ENCODE measurements at places on chromosomes 7 and 10.
A peak's percentile ranks its signal among the peaks of the same experiment; 100 is the strongest.

GRCh38 chr10:129759214-129760002 lies 204.7 kb downstream of the EBF3 start:
- no peak for DNase-seq

GRCh38 chr7:25565949-25566348 lies 337.7 kb upstream of the NPVF start:
- DNase-seq = peak; percentile 71

DNA sequence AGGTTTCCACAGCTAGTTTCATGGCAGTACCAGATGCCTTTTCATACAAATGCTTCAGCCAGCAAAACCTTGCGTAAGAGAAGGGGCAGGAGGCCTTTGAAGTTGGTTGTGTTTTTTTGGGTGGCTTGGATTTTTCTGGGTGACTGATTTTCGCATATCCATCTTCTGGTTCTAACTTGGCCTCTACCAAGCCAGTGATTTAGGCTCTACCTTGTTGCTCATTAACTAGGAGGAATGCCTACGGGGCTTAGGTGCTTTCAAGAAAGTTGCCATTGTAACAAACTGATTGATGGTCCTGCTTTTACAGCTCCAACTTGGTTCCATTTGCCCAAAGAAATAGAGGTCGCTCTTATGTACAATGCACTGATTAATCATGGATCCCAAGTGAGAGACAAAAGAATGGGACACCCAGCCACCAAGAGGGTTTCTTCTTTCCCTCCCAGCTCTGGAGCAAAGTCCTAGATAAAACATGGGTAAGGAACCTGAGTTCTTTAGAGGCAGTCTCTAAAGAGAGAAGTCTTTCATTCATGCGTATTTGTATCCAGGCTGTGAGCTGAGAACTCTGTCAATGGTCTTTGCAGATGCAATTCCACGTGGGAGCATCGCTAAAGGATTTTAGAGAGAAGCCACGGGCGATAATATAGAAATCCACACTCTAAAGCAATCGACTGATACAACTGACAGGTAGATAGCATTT lies 92.1 kb upstream of the FGFR2 start:
- DNase-seq = no peak

- DNase-seq = no peak
These were observed 17.2 kb downstream of the SFR1 start for GRCh38 chr10:104139221-104139620.

- no peak for DNase-seq
These were observed 121.5 kb upstream of the ZNF716 start for GRCh38 chr7:57328457-57328856.

DNA sequence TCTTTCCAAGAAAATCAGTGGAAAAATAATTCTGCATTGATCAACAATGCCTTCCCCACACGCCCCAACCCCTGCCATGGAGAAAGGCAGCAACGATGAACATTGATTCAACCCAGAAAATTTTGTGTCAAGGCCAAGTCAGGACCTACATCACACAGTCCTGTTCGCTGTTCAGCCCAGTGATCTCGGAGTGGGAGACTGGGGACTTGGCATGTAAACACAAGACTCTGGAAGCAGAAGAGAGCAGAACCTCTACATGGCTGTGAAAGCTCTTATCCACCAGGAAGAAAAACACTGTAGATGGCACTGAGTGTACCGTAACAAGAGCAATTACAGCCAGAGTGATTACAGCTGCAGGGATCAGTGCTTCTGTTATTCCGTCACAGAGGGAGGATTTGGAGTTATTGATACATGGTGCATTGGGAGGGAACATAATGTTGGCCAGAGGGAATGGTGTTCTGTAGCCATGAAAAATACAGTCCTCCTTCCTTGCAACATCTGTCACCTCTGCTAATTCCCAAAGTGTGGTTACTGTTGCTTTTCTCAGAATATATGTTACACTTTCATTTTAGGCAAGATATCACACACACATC lies 136.6 kb downstream of the IQUB start:
- DNase-seq = no peak

- no peak for DNase-seq
These were observed 120.0 kb downstream of the UBE2H start for GRCh38 chr7:129832701-129833227.

GRCh38 chr7:41809940-41810576 lies 107.2 kb upstream of the INHBA start:
- no peak for DNase-seq

GRCh38 chr10:72502581-72502980 lies 123.3 kb downstream of the MICU1 start:
- DNase-seq = no peak

DNA sequence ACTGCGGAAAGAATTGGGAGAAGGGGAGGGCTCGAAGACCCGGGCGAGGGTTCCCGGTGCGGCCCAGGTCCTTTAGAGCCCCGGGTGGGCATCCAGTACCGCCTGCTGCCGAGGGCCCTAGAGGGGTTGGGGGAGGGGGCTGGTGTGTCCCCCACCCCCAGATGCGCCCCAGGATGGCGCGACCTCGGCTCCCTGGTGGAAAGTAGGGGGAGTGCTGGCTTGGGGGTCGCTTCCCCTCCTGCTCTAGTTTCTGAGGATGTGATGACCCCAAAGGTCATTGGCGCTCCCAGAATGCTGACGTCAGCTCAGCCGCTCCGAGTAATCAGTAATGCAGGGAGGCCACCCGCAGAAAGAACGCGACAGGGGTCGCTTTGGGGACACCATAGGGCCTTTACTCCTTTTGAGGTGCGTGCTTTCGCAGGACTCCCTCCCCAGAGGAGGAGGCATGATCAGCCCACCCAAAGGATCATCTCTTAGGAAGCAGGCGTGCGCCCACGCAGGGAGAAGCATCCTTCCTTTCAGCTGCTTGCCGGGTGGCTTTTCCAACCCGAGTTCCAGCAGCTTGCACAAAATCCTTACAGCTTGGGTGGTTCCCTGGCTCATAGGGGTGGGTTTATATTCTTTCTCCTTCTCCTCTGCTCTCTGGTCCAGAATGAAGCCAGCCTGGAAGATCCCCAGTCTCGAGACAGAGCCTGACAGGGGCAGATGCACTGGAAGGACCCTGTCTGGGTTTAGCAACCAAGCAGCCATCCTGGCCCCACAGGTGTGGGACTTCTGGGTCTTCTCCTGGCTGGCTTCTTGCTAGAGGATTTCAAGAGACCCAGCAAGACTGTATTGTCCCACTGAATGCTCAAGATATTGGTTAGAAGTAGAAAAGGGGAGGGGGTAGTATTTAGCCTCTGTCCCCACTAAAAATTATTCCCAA lies 1.3 kb upstream of the PRKAG2 start:
- no peak for DNase-seq

DNA sequence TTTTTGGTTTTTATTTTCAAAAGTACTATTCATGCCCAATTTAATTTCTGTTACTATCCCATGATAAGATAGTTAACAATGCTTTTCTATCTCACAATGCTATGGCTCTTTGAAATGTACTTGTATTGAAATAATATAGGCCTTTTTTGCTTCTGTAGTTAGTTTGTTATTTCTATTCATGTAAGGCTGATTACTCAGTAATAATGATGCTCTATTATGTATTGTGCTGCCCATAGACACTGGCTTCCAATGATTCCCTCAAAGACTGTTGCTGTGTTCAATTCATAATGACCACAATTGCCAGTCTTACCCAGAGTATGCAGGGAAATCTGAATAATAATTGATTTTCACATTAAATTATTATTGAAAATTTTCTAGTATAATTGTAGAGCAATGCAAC lies 155.5 kb upstream of the POT1 start:
- DNase-seq = no peak

Measured in AG08395 (cell line).